ENCODE measurements at places on chromosomes 12 and 14.

DNA sequence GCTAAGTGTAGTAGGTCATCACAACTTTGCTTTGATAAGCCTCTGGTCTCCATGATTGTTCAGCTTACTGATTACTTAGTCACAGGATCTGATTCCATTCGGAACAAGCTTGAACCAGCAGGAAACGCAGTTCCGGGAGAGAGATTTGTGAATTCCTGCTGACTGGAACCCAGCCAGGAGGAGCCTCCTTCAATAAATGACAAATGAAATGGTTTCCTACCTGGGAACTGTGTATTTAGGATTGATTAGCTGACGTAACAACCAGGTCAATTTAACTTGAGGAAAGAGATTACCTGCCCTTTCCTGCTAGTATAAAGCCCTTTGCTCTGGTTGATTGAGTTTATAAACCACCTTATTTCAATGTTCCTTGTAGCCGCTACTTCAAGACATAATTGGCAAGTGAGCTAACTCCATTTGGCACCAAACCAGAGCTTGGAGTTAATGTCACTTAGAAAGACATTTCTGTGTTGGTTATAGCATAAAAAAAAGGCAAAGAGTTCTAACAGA lies 35.1 kb upstream of the KCNH3 start:
- ATAC-seq: no peak

GRCh38 chr12:68636268-68636667 lies 25.6 kb downstream of the RAP1B start:
- no peak for ATAC-seq

GRCh38 chr14:97413966-97414717 lies 617.0 kb downstream of the VRK1 start:
- ATAC-seq: no peak

DNA sequence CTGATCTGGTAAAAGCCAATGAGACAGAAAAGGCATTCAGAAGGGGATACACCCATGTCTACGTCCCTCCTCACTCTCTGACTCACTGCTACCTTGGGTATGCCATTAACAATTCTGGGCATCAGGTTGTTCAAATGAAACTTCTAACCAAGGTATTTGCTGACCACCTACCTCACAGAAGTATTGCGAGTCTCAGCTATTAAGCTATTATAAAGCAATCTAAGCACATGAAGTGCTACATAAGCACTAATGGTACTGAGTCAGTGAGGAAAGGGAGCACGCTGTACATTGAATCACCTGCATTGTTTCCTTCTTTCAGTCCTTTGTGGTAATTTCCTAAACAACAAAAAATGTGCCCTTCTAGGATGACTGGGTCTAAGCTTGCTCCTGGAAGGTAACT lies 62.8 kb upstream of the CCDC91 start:
- no peak for ATAC-seq

DNA sequence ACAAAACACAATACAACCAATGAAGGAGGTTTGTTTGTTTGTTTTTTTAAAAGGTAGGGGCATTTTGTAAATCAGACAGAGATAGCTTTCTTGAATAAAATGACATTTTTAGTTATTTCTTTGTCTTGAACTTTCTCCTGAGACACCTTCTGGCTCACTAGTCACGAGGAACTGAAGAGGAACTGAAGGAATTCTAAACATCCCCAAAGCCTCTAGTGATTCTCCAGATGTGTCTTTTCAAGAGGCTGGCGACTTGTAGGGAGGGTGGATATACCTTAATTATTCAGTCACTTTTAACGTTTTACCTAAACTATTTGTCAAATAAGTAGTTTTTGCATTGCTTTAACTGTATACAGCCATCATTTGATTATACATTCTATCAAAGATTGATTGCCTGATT lies 211.2 kb upstream of the LRIG3 start:
- no peak for ATAC-seq

DNA sequence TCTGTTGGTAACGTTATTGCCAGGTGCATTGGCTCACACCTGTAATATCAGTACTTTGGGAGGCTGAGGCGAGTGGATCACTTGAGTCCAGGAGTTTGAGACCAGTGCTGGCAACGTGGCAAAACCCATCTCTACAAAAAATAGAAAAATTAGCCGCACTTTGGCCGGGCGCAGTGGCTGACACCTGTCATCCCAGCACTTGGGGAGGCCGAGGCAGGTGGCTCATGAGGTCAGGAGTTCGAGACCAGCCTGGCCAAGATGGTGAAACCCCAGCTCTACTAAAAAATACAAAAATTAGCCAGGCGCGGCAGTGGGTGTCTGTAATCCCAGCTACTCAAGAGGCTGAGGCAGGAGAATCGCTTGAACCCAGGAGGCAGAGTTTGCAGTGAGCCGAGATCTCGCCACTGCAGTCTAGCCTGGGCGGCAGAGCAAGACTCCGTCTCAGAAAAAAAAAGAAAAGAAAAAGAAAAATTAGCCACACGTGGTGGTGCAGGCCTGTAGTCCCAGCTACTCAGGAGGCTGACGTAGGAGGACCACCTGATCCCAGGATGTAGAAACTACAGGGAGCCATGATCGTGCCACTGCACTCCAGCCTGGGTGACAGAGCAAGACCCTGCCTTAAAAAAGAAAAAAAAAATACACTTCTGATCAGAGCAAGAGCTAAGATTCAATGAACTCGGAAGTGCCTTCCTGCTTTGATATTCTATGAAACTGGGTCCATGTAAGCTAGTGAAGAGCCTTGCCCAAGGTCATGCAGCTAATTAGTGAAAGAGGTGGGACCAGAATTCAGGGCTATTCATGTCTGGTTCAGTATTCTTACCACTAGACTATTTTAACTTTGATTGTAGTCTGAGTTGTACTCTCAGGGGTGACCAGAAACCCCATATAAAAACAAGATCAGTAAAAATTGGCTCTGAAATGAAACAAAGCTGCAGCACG lies 4.2 kb upstream of the RNASE8 start:
- ATAC-seq: no peak

DNA sequence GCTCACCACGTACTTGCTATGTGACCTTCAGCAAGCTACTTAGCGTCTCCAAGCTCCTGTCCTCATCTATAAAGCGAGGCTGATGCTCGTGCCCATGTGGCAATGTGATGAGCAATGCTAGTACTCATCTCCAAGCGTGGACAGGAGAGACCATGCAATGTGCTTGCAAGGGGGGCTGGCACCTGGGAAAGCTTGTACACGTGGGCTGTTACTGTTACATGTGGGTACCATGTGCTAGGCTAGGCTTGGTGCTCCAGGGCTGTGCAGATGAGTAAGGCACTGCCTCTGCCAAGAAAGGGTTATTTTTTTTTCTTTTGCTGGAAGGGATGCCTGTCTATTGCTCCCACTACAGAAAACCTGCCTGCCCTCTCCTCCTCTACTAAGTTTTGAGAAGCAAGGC lies 46.6 kb downstream of the TSPAN11 start:
- no peak for ATAC-seq

DNA sequence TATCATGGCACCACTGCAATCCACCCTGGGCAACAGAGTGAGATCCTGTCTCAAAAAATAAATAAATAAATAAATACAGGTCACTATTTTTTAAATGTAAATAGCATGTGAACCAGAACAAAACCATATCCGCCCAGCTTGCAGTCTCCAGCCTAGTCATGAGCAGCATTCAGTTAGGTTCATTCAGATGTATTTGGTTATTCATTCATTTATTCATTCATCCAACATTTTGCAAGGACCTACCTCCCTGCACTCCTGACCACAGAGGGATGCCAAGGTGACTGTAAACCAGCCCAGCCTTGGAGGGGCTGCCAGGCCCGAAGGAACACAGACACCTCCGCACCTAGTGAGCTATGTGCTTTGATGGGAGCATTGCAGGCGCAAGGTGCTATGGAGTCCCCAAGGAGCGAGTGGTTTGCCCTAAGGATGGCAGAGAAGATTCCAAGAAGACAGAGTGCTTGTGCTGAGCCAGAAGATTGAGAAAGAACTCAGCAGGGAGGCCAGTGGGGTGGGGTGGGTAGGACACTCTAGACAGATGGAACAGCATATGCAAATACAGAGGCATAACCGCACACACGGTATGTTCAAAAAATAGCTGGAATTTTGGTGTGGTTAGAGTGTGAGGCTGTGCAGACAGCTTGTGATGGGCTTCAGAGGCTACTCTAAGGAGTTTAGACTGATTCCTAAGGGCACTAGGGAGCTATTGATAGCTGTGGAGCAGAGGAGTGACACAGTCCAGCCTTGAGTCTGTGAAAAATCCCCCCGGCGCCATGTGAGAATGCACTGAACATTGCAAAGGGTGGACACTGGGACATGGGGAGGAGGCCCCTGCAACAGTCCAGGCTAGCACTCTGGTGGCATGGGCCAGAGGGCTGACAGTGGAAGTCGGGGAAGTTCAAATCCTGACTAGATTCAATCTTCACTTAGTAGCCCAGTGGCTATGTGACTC lies 11.7 kb downstream of the DTX1 start:
- ATAC-seq: no peak

- no peak for ATAC-seq
Observed at GRCh38 chr12:115204957-115205754, 521.2 kb upstream of the TBX3 start.

- no peak for ATAC-seq
Observed at GRCh38 chr12:10689146-10689545, 15.3 kb upstream of the STYK1 start.

Measured in activated T-helper 17 cell treated with anti-CD3 and anti-CD28 coated beads, Interleukin-2, amount 50 U/mL, for 72 hours (primary cell).